Dermis blood vessel endothelial cell (primary cell): ENCODE measurements at places on chromosomes 16 and 17. TPM values are rescaled to one million over a fixed set of nuclear protein-coding genes. Genes with fewer than 3 reads are reported as not detected.
A peak's percentile ranks its signal among the peaks of the same experiment; 100 is the strongest.

DNA sequence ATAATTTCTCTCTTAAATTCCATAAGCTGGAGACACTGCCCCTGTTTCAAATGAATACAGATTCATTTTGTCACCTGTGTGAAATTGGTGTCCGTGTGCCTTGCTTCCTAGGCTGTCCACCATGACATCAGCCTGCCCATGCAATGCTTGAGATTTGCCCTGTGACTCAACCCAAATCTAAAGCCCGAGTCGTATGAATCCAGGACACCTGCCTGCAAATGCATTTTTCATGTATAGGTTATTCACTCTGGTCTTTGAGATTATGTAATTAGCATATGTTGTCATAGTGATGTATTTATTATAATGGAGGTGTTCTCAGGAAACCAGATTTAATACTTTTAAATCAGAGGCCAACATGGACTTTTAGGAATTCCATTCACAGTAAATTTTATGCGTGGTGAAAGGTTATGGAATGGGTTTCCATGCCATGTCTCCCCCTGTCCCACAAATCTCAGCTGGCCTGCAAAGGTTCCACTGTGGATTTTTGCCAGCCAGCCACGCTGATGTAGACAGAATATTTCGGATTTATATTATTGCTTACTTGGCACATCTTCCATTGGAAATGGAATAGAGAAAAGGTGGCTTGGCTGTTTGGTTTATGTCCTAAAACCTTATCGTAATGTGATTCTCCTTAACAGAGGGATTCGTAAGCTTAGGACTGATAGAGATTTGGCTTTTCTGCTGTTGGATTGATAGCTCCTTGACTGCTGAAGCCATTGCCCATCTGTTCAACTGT is 551.1 kb downstream of the WWOX start:
- DNase-seq, result no peak

DNA sequence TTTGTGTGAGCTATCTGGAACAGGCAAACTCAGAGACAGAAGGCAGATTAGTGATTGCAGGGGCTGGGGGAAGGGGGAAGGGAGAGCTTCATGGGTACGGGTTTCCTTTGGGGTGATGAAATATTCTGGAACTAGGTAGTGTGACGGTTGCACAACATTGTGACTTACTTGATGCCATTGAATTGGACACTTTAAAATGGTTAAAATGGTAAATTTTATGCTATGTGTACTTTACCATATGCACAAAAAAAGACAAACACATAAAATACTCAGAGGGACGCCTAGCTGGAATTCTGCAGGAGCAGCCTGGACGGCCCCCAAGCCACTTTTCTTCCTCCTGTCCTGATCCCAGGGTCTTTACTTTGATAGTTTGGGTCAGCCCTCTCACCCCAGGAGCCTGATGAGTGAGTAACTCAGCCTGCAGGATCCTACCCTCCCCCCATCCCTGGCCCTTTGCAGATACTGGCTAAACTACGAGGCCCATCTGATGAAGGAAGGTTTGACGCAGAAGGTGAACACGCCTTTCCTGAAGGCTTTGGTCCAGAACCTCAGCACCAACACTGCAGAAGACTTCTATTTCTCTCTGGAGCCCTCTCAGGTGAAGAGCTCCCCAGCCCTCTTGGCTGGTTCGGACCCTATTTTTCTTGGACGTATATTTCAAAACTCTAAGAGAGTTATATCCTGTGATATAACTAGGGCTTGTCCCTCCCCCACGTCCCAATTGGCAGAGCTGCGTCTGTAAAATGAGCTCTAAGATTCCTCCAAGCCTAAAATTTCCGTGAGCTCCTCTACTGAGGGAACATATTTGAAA is 7.8 kb downstream of the ADGRG3 start:
- DNase-seq, result no peak

DNA sequence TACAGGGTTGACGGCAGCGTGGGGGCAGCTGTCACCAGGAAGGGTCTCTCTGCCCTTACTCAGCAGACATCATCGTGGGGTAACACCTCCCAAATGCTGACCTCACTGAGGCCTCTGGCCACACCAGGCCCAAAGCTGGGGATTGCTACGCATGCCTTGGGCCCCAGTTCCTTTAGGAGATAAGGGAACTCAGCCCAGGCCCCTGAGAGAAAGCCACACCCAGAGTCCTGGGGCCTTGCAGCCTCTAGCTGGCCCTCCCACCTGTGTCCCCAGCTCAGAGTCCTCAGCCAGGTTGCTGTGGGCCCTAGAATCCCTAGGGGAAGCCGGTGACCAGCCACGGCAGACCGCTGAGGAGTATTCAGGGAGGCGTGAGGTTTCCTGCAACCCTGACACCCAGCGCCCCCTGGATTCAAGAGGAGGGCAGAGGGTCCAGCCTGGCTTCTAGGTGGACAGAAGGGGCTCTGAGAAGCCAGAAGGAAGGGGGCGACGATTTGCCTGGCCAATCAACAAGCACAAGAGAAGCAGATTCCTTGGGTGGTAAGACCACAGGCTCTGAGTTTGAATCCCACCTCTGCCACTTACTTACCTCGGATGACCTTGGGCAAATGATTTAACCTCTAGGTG is 10.3 kb upstream of the GINS2 start:
- no peak for DNase-seq

The KRTAP4-3 gene
- total RNA-seq, result not detected in 2 replicates

The KCNJ16 gene
- total RNA-seq, result 0.60 and 1.7 TPM in 2 replicates

GRCh38 chr16:71421911-71422310 is 19.9 kb downstream of the TLE7 start:
- DNase-seq, result peak; percentile 37

The ZNF750 gene
- total RNA-seq, result 0.05 TPM in 1 of 2 replicates, not detected in the other
